Progenitor cell of endocrine pancreas (in vitro differentiated cells): ENCODE measurements at places on chromosomes 2 and 18. TPM values are rescaled to one million over a fixed set of nuclear protein-coding genes. Genes with fewer than 3 reads are reported as not detected.

ACTR1B gene
- 87.4 and 88.5 TPM in 2 replicates for total RNA-seq

INHBB gene
- total RNA-seq: 0.16 TPM in 1 of 2 replicates, not detected in the other

ARHGAP28 gene
- total RNA-seq: 109 and 117 TPM in 2 replicates

C2orf92 gene
- total RNA-seq: 15.9 and 17.4 TPM in 2 replicates

FAM136A gene
- total RNA-seq: 74.9 and 75.8 TPM in 2 replicates

MTCL1 gene
- 81.5 and 85.6 TPM in 2 replicates for total RNA-seq

RETREG2 gene
- 77.0 and 77.4 TPM in 2 replicates for total RNA-seq

SDC1 gene
- 35.1 and 38.7 TPM in 2 replicates for total RNA-seq

SNRPD1 gene
- 72.9 and 76.7 TPM in 2 replicates for total RNA-seq

LHCGR gene
- not detected in 2 replicates for total RNA-seq

- DNase-seq: no peak
These were observed 127.7 kb downstream of the RAPGEF4 start for GRCh38 chr2:172863341-172863740.

- DNase-seq: no peak
These were observed 265.5 kb upstream of the KCNJ3 start for GRCh38 chr2:154433010-154433409.

DNA sequence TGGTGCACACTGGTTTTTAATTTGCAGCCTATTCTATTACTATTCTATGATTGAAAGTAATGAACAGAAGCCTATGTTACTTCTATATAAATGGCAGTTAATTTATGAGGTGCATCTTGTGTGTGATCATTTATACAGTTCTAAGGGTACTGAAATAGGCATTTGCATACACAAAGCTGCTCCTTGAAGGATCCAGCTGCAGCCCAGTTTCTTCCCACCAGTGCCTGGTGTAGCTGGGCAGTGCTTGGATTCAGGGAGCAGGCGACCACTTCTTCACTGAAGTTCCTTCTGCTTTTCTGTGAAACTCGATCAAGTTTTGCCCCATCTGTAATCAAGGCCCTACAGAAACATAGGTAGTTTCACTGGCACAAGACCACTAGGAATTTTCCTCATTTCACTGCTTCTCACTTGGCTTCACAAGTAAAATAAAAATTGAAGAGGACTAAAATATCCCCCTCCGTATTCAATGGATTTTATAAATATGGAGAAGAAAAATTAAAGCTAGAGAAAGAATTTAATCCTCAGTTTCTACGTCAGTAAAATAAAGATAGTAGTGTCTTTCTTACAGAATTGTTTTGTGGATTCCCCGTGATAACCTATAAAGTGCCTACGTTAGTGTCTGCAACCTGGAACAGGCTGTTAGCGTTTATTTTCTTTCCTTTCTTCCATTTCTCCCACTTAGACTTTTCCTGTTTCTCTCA, 1.7 kb upstream of the LPIN2 start:
- no peak for DNase-seq

DNA sequence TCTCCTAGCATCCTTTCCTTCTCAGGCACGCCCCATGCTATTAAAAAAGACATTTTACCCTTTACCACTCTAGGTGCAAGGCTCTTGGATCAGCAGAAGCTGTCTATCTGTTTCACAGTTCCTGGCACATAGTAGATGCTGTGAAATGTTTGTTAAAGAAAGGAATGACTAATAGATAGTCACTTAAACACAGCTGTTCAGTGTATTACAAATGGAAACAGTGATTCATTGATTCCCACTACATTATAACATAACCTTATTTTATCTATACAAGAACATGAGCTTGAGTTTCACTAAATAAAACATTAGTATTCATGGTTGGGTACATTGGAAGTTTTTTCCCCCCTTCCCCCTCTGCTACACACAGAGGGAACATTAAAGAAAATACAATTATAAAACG, 142.1 kb downstream of the ASXL3 start:
- no peak for DNase-seq

- DNase-seq: no peak
These were observed 97.8 kb downstream of the NCK2 start for GRCh38 chr2:105842555-105842954.

GRCh38 chr2:120991441-120991840, 255.8 kb downstream of the GLI2 start:
- no peak for DNase-seq

DNA sequence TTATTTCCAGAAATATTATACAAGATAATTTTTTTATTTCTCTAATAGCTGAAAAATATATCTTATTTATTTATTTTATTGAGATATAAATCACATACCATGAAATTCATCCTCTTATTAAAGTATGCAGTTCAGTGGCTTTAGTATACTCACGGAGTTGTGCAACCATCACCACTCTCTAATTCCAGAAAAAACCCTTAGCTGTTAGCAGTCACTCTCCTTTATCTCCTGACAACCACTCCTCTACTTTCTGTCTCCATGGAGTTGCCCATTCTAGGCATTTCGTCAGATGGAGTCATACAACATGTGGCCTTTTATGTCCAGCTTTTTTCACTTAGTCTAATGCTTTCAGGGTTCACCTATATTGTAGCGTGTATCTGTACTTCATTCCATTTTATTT, 66.5 kb downstream of the TCF7L1 start:
- no peak for DNase-seq

DNA sequence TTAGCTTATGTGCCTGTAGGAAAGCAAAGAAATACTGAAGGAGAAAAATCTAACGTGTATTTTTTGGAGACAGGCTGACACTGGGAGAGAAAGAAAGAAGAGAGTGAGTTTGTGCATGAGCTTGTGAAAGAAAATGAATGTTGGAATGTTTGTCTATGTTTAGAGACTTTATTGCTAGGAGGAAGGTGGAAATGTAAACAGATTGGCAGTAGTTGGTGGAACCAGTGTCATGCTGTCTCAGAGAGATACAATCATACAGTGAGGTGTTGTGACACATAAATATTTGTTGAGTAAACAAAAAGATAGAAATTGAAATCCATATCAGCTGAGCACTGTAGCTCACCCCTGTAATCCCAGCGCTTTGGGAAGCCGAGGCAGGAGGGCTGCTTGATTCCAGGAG, 222.2 kb upstream of the MEIS1 start:
- no peak for DNase-seq

DNA sequence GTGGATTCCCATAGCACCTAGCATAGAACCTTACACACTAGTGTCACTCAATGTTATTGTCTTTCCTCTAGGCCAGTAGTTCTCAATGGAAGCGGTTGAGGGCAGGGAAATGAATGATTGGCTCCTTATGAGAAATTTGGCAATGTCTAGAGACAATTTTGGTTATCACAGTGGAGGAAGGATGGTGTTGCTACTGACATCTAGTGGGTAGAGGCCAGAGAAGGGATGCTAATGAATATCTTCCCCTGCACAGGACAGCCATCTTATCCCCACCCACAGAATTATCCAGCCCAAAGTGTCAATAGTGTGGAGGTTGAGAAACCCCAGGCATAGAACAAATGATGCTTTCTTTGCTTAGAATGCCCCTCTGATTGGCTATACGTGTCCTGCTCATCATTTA, 15.8 kb downstream of the C18orf63 start:
- DNase-seq: no peak

DNA sequence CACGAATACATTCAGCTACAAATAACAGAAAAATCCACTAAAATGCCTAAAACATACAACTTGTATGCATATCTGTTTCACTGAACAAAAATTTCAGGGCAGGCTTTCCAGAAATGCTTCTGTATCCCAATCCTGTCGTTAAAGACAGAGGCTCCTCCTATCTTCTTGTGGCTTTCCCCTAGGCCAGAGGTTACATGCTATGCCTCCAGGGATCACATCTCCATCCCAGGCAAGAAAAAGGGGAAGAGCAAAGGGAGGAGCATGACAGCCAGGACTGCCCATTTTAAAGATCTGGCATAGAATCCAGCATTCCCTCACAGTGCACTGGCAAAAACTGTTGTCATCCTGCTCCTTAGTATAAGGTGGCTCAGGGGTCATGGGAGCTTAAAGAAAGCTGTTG, 268.7 kb upstream of the SETBP1 start:
- no peak for DNase-seq

DNA sequence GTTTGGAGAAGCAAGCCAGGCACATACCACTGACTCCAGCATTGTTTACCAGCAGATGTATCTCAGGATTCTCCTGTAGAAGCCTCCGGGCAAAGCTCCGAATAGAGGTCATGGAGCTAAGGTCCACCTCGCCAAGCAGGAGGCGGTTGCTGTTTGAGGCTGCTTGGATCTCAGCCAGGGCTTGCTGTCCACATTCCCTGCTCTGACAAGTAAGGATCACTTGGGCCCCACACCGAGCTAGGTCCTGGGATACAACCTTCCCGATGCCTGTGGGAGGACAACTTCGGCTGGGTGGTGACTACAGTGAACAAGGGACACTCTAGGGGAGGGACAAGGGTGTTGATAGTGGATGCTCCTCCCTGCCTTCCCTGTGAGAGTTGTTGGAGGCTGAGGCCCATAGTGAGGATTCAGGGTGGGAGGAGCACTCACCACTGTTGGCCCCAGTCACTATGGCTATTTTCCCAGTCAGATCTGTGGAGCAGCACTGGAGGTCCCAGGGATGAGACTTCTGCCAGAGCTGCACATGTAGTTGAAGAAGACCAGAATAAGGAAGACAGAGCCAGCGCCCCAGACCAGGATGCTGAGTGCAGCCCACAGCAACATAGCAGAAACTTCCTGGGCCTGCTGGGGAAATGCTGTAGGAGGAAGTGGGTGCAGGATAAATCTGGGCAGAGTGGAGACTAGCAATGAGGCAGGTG, 8.3 kb downstream of the C2orf81 start:
- no peak for DNase-seq

GRCh38 chr18:65975536-65975935, 224.7 kb downstream of the CDH7 start:
- DNase-seq: no peak

DNA sequence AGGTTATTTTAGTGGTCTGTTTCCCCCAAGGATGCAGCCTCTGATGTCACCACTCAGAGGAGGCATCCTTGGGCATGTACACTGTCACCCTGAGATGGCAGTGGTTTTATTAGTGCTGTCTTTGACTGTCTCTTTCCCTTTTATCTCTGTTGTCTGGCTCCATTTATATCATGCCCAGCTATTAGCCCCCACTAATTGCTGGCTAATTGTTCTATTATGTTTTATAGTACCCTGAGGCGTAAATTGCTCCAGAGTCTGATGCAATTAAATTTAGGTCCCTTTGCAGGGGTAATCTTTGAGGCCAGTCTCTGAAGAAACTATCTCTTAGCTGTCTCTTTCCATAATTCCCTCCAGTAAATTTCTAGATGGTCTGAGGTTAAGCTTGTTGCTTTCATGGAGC, 301.0 kb upstream of the KLHL29 start:
- no peak for DNase-seq

- DNase-seq: no peak
These were observed 205.8 kb downstream of the PRKCE start for GRCh38 chr2:45857275-45857609.
